Stimulated activated CD4-positive, alpha-beta T cell treated with anti-CD3 and anti-CD28 coated beads, Interleukin-4, amount 100 ng/mL, for 48 hours (primary cell): ENCODE measurements at places on chromosomes 1 and 21.

DNA sequence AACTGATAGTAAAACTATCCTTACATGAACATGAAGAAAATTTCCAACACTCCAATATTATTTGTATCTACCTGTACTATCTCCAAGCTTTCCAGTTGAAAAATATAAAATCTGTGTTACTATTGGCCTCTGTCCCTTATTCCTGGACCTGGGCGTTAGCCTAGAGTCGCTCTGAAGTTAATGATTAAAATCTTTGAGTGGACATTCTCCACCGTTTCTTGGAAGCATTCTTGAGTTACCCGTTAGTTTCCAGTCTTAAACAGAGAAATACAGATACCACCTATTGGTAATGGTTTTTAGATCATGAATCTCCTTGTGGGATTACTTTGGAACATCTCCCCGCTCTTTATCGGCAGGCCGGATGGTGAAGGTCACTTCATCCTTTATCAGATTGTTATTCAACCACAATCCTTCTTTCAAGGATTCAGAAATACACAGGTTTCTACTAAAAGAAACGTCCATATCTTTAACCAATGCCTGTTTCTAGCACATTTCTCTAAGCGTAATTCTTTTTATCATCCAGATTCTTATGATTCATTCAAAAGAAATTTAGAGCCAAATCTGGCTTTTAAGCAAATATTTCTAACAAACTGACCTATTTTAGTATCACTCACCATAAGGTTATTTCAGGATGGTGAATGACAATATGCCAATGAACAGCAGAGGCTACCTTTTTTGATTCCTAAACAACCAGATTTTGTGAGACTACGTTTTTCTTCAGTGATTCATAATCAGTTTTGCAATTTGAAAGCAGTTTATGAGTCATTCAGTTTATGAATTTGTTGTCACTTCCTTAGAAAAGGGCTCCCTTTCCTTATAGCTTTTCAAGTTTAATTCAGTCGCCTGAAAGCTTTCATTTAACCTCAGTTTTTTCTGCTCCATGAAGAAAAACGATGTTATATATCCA, 70.2 kb upstream of the ERRFI1 start:
- DNase-seq: no peak

DNA sequence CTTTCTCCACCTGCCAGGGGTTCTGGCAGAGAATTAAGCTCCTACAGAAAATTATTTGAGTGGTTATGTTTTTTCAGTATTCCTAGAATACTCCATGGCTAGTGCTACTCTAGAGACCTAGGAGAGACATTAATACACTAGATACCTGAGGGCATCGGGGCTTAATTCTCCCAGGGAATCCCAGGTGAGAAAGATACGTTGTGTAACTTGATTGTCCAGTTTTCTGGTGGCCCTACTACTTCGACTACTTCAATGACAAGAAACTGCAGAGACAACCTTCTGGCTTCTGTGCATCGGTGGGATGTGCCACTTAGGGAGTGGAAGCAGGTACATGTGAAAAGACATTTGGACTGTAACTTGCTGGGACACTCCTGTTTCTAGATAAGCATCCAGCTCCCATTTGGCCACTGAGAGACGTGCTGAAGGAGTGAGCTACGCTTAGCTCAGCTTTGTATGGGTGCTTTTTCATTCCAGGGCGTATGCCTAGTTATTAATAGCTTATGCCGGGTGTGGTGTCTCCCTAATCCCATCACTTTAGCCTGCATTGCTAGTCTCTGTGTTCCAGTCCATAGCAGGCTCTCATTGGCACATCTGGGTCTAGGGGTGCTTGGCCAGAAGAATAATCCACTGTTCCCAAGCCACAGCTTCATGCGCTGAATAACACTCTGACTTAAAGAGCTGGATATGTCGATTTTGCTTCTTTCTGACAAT, 300.7 kb downstream of the SIPA1L2 start:
- no peak for DNase-seq

- no peak for DNase-seq
Observed at GRCh38 chr1:119929643-119930315, 33.5 kb upstream of the ADAM30 start.

DNA sequence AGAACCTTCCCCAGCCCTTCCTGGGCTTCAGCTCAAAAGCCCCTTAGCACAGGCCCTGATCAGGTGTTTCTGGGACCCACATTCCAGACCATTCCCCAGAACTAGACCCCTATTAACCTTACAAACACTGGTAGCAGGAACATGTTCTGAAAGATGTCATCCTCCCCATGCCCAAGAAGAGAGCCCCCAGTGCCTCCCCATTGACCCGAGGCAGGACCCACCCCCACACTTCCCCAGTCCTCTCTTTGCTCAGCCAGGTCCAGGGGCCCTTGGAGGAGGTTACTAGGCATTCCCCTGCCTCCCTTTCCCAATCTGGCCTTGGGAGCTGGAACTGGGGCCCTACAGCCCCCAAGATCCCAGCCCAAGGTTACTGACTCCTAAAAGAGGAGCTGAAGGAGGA, 38.9 kb upstream of the HMGB4 start:
- DNase-seq: no peak

- no peak for DNase-seq
Observed at GRCh38 chr1:21340230-21340945, 50.1 kb upstream of the ECE1 start.

DNA sequence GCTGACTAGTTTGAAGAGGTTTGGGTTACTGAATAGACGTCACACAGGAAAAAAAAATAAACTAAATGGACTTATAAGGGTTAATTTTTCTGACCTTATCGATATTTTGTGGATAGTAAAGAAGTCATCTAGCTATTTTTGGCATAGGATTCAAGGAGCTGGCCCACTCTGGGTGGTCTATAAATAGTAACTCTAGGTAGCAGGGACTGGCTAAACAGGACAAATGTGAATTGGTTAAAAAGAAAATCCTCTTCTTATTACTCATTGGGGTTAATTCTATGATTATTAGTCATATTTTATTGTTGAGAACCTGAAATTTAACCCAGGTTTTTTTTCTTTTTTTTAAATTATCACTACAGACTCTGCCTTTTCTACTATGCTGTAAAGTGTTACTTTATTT, 61.7 kb downstream of the ATF6 start:
- DNase-seq: no peak
